ENCODE measurements at places on chromosomes 7 and 10. TPM values are rescaled to one million over a fixed set of nuclear protein-coding genes. Genes with fewer than 3 reads are reported as not detected.

DNA sequence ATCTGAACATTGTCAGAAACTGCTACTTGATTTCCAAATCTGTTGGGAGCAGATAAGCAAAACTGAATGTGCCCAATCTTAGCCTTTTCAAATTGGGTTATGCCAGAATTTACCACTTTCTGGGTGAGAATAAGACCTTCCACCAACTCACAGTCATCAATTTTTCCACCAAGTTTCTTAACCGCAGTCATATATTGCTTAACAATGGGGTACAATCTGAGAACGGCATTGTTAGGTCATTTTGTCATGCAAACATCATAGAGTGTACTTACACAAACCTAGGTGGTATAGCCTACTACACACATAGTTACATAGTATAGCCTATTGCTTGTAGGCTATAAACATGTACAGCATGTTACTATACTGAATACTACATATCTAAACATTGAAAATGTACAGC is 16.0 kb downstream of the MRPS33 start:
- no peak for DNase-seq

DNA sequence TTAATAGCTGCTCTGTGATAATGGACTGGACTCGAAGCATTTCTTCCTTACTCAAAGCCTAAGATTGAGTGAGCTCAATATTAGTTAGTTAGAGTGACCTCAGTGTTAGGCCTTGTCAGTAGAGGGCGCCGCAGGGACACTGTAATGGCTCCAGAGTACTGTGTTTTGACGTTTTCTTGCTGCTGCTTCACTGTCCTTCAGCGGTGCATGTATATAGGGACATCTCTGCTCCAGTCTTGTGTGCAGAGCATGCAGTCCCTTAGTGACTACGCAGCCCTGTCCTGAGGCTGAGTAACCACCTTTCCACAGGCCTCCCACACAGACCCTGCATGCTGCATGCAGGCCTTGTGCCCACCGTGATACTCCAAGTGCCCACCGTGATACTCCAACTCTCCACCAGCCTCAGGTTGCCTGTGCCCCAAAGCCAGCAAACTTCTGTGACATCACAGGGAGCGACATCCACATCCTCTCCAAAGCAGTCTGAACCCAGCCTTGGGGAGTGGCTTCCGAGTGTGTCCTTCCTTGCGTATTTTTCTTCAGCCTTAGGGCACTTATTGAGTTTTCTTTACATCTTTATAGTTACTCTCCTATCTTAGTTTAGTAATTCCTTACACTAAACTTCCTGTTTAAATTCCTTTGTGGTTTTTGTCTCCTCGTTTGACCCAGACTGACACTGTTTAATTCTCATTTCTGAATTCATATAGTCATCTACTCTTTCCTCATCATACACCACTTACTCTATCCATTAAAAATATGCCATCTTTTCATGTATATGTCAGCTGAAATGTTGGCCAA is 118.2 kb downstream of the JAZF1 start:
- peak; percentile 80 for DNase-seq

DNA sequence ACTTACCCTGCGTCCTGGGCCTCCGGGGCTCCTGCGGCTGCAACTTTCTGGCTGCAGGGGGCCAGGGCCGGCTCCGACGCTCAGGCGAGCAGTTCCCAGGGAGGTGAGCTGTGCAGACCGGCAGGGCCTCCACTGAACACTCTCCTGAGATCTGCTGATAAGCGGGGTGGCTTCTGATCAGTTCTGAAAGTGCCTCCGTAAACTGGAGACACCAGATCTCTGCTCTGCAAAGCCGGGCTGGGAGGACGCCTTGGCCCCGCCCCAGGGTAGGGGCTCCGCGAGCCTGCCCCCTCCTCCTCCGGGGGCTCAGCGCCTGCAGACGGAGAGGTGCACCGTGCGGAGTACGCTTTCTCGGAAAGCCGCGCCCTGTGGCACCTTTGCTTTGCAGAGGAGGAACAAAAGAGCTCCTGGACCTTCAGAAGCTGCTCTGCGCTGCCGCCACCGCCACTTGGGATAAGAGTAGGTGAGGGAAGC is 141.3 kb upstream of the VKORC1L1 start:
- no peak for DNase-seq

DNA sequence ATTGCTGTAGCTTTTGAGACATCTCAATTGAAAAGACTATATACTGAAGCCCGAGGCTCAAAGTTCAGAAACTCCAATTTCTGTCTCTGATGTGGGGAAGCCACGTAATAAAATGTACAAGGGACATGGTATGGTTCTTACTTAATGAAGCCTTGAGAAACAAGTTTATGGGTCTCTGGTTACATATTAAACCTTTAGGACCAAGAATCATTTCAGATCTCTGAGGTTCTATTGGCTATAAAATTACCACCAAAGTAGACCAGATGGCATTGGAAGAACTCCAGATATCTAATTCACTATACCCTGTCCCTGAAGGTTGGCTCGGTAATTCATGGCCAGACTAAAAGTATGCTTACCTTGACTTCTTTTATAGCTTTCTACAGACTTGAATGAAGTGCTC is 23.7 kb downstream of the STAMBPL1 start:
- DNase-seq = no peak

DNA sequence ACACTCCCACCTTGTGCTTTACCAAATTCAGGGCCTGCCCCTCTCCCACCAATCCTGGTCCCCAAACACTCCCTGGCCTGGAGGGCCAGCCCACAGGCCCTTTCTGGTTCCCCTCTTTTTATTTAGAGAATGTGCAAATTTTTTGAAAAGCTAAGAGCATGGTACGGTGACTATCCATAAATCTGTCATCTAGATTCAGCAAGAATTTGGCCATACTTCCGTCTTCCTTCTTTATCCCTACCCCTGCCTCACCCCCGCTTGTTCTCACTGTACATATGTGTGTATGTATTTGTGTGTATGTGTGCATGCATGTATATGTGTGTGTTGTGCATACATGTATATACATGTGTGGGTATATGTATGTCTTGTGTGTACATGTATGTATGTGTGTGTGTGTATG is 8.1 kb upstream of the TBRG4 start:
- no peak for DNase-seq

DNA sequence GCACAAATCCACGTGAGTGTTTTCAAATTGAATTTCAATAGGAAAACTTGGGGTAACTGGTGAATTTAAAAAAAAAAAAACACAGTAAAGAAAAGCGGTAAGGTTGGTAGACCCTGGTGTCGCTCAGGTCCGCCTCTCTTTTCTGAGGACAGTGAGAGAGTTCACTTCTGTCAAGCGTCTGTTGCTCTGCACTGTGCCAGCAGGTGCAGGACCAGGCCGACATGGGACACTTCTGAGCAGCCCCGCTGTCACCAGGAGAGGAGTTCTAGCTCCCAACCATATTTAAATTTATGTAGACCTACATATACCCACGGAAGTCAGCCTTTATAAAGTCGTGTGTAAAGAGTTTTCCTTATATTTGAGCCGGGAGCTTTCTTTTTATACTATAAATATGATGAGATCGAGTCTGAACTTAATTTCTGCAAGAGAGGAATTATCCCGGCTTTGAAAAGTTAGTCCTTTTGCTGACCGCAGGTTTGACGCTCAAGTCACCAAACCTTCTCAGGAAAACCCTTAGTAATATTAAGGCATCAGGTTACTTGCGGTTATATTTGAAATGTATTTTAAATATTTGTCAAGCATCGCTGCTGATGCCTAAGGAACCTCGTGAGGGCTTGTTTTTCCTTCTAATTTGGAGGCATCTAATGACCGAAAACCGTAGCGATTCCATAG is 531 bp downstream of the IKZF1 start:
- DNase-seq = peak; percentile 89

DNA sequence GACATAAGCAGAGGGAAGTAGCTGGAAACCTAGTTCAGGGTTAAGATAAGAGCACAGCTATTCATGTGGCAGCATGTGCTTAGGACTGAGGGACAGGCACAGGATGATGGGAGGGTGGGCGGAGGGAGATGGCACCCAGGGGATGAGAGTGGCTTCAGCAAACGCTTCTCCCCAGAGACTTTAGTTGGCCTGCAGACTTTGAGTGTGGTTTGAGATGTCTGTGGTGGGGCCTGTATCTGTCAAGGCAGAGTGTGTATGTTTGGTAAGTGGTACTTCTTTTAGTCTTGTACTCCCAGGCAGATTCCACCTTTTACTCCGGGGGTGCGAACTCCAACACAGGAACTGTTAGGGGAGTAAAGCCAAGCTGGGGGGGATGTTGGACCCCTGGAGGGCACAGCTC is 88.9 kb downstream of the WDFY4 start:
- no peak for DNase-seq

- peak; percentile 86 for DNase-seq
These were observed 7.6 kb downstream of the FAM53B start for GRCh38 chr10:124736491-124737136.

- no peak for DNase-seq
These were observed 52.0 kb downstream of the GTF2IRD1 start for GRCh38 chr7:74505471-74506324.

- DNase-seq = no peak
These were observed 25.5 kb downstream of the ARHGAP22 start for GRCh38 chr10:48579251-48579960.

DNA sequence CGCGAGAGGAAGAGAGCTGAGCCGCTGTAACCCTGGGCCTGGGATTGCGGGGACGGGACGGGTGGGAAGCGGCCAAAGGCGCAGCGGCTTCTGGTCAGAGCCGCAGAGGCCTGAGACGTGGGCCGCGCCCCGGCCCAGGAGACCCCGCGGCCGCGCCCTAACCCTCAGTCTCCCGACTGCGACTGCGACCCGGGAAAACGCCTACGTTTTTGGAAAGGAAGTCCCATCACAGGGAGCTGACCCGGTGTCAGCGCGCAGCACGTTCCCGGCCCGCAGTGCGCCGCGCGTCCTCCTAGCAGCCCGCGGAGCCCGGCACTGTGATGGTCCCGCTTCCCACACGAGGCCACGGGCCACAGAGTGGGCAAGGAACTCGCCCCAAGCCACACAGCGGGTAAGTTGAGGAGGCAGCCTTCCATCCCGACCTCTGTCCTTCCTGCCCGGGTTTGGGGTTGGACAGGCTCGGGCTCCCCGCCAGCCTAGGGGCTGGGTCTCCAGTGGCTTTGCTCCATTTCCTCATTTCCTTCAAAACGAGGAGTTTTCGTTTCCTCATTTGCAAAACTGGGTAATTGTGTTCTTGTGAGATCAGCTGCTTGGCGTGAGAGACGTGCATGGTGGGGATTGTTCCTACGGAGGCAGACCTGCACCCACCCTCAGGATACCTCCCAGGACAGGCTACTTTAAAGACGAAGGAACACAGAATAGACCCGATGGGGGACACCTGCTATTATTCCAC is 1.2 kb downstream of the GPNMB start:
- no peak for DNase-seq

DNA sequence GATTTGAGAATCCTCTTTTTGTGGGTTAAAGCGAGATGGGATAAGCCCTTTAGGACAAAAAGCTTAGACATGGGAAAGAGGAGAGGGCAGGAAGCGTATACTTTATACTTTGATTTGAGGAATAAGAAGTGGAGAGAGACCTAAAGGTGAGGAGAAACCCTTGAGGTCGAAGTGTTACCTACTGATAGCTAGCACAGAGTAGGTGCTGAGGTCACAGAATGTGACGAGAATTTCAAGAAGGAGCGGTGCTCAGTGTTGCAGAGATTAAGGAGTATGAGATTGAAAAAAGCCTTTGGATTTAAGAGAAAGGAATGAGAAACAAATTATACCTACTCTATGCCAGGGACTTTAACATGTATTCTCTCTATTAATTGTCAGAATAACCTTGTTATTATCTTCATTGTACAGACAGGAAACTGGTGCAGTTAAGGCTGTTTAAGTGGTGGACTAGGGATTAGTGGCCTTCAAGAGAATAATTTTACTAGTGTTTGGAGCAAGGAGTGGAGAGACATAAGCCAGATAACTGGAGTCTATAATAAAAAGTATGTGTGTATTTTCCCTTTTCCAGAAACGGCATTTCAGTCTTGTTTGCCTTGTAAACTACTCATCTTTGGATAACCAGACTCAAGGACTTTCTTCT is 8.8 kb downstream of the CAPZA2 start:
- DNase-seq = no peak

GRCh38 chr7:19772306-19772705 is 1.1 kb downstream of the TMEM196 start:
- no peak for DNase-seq

DNA sequence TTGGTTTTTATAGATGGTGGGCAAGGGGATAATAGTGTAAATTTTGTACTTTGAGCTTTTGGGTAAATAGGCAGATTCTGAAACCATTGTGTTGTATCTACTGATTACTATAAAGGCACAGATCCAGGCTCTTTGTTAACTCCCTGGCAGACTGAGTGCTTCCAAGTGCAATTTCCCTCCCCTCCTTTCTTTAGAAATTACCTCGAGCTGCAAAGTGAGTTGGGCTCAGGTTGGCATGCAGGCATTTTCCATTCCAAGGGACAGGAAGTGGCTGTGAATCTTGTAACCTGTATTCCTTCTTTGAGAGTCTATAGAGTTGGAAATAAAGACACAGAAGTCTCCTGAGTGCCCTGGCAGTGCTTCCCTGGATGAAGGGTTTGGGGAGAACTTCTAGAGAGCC is 494.2 kb upstream of the GALNT17 start:
- DNase-seq = no peak

- no peak for DNase-seq
These were observed 17.1 kb upstream of the ARPC1A start for GRCh38 chr7:99308461-99309074.

DNA sequence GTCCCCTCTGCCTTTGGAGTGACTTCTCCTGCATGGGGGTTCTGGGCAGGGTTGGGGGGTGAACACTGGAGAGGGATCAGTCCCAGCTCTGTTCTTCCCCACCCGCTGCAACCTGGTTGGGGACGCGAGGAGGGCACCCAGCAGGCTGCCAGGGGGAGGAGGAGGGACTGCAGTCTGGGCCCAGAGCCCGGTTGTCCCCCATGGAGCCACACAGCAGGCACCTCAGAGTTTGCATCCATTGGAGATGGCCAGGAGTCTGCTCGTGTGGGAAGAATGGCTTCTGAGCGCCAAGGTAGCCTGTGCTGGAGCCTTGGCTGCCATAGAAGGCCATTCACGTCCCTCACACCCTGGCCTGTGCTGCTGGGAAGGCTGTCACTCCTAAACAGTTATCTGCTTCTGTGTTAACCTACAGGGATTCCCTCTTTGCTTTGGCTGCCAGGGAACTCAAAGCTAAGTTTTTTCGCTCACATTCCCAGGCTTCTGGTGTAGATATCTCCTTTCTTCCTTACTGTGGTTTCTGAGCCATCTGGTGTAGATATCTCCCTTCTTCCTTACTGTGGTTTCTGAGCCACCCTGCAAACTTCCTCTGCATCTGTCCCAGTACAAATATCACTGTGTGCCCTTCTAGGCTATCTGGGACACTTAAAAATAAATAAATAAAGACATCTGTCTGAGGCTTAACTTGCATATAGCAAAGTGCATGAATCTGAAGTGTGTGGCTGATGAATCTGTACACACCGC is 133.7 kb downstream of the LHPP start:
- no peak for DNase-seq

- DNase-seq = no peak
These were observed 127.7 kb downstream of the DNAH11 start for GRCh38 chr7:21670496-21670895.

PTPRZ1 gene
- 1.7 TPM for total RNA-seq

MLXIPL gene
- 114 TPM for total RNA-seq

ARHGEF5 gene
- total RNA-seq = 56.9 TPM

PROSER2 gene
- 10.7 TPM for total RNA-seq

OR2A5 gene
- not detected for total RNA-seq

CTAGE8 gene
- total RNA-seq = 10.2 TPM

C10orf105 gene
- 0.27 TPM for total RNA-seq

ABLIM1 gene
- 91.6 TPM for total RNA-seq

ITPRID1 gene
- 1.2 TPM for total RNA-seq

Data from Peyer's patch (tissue), 4 donors.